ENCODE measurements at places on chromosomes 13 and 19.
A peak's percentile ranks its signal among the peaks of the same experiment; 100 is the strongest.

DNA sequence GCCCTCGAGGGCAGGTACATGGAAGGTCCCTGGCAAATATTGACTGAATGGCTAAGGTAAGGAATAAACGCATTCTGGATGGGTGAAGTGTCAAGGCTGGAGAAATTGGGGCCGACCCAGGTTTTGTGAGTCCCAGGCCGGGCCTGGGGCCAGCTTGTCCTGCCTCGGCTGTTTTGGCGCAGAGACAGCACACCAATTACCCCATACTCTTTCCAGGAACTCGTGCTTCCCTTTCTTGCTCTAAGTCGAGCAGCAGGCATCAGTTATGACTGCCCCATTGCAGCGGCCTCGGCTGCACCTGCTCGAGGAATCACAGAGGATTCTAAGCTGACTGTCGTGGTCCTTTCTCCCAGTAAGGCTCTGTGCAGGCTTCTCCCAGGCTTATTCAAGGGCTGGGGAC lies 67.1 kb downstream of the ZNF536 start:
- no peak for DNase-seq

- no peak for DNase-seq
These were observed 173.0 kb upstream of the IPO5 start for GRCh38 chr13:97780486-97780885.

DNA sequence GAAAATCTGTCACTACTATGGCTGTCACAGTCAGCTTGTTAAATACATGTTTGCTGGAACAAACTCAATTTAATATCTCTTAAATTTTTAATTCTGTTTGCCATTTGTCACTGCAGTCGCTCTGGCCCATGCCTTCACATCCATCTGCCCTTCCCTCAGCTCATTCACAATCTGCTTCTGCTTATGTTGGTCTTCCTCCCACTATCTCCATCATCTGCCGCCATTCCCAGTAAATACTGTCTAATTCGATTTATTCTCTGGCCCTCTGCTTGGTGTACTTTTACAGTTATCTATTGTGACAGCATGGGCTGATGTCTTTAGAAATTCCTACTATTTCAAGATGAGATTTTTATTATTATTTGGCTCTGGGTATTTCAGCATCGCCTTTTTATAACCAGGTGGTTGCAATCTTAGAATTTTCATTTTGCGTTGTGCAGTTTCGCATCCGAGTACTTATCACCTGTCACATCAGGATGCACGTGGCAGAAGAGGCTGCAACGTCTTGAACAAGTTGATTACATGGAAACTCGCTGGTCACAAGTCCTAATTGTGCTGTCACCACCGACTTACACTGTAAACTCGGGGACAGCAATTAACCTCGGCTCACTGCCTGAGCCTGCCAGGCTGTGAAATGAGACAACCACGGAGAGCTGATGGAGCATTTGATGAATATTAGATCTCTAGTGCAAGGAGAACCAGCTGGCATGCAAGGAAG lies 158.4 kb downstream of the MYO16 start:
- no peak for DNase-seq

DNA sequence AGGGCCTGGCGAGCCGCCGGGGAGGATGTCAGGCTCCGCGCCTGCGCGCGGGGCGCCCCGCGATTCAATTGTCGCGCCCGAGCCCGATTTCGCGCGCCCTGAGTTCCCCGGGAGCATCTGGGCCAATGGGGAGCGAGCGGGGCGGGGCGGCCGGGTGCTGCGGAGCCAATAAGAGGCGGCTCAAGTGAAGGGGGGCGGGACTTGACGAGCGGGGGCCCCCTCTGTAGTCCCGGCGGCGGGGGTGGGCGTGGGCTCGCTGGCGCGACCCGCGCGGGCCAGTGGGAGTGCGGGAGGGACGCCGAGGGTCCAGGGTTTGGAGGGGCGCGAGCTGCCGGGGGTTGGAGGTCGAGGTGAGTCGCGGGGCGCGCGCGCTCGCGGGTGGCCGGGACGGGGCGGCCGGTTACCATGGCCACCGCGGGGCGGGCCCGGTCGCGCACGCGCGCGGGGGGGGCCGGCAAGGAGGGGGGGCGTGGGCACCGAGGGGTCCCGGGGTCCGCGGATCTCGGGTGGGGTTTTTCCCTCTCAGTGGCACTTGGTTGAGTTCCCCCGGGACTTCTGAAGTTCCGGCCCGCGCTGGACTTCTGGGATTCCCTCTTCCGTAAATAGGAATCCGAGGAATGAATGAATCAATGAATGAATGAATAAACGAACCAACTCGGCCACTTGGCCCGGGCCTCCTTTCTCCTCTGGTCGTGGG lies 744 bp downstream of the UHRF1 start:
- DNase-seq: peak; percentile 91

DNA sequence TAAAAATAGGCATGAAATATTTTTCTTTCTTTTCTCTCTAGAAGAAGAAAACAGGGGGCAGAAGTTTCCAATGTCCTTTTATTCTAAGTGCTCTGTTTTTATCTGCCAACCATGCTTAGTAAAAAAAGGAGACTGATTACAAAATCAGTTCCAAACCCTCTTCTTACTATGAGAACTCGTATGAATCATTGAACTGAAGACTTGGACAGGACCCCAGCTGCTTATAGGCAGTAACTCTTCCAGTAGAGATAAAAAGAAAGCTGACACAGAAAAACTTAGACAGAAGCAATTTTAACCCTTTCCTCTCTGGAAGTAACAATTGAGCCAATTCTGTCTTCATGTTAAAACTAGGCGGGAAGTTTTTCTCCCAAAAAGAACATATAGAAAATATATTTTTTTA lies 24.5 kb upstream of the FREM2 start:
- DNase-seq: no peak

GRCh38 chr13:51113969-51114368 lies 2.9 kb upstream of the C13orf42 start:
- DNase-seq: no peak

DNA sequence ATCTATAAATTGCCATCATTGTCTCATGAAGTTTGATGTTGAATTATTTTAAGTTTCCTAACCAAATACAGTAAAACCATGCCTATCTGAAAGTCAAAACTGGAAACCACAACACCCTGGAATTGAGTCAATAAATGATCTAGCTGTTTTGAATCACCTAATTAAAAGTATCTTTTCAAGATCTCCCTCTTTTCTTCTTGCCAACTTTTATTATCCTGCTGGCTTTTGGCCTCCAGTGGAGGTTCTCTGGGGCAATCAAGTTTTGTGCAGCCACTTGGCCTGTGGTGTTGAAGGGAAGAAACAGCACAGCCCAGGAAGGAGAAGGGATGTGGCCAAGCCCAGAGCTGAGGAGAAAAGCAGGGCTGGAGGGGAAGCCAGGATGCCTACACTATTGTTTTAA lies 255.4 kb downstream of the COG6 start:
- DNase-seq: no peak

GRCh38 chr13:74305876-74306275 lies 171.7 kb upstream of the KLF12 start:
- DNase-seq: no peak

GRCh38 chr13:19632915-19633478 lies 462 bp upstream of the MPHOSPH8 start:
- DNase-seq: no peak

GRCh38 chr19:53272044-53272443 lies 4.5 kb upstream of the VN1R4 start:
- no peak for DNase-seq

DNA sequence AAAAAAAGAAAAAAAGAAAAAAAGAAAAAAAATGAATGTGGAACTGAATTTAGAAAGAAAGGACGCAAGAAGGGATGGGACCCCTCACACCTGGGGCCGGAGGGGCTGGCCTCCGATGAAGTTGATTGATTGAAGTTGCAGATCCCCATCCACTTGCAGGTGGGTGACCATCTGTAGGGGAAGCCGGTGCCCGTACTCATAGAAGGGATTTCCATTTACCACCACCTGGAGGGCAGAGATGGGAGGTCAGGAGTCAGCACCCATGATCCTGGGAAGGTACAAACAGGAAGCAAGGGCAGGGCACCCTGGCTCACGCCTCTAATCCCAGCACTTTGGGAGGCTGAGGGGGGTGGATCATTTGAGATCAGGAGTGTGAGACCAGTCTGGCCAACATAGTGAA lies 6.4 kb downstream of the LGALS4 start:
- no peak for DNase-seq

- no peak for DNase-seq
These were observed 93.9 kb upstream of the TDRD3 start for GRCh38 chr13:60303166-60303565.

DNA sequence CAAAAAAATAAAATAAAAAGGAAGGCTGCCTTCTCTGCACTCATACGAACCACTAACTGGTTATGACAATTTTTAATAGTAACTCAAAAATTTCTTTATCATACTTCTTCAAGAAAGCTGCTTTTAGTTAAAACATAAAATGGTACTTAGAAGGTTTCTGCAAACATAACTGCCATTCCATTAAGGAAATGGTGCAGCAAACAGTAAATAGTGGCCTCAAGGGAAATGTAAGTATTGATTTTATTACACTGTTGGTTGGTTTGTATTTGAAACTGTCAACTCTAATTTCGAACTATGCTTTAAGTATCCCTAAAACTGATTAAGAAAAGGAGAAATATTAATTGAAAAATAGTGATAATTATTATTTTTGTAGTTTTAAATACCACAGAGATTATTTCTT lies 278.0 kb downstream of the DACH1 start:
- DNase-seq: no peak

GRCh38 chr19:50833117-50833801 lies at the start of gene KLK15:
KLK15 (minus strand) TSS chr19:50833574; CDS start chr19:50831492, 2,082 bp downstream.
- no peak for DNase-seq

GRCh38 chr19:19443902-19444680 lies 38.6 kb downstream of the GATAD2A start:
- no peak for DNase-seq

DNA sequence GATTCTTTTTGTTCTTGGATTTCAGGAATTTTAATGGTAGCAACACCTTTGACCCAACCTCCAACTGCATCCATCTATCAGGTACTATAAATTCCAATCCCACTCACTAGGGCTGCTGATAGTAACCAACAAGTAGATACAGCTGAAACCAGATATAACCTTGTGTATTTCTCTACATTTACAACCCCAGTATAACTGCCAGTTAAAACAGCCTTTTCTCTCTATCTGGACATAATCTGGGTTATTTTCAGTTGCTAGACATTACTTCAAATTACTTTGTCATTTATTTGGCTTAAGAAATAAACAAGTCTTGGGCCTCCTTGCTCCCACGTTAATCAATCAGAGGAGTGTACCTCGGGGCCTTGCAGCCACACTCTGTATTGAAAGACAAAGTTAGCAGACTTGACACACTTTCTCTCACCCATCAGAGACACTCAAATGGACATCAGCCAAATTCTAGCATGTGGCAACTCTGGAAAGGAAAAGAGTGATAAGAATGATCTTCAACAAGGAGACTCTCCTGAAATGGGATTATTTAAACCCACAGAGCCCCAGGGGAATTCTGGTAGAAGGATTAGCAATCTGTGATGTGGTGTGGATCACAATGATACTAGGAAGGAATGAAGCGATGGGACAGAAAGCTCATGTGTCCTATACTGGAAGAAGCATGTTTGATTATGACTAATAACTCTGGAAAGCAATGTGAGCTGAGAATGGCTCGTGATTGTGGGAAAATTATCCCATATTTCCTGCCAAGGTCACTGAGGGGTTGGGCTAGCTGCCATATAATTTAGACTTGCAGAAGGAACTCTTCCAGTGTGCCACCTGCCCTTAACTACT lies 157.5 kb downstream of the FLT1 start:
- no peak for DNase-seq

DNA sequence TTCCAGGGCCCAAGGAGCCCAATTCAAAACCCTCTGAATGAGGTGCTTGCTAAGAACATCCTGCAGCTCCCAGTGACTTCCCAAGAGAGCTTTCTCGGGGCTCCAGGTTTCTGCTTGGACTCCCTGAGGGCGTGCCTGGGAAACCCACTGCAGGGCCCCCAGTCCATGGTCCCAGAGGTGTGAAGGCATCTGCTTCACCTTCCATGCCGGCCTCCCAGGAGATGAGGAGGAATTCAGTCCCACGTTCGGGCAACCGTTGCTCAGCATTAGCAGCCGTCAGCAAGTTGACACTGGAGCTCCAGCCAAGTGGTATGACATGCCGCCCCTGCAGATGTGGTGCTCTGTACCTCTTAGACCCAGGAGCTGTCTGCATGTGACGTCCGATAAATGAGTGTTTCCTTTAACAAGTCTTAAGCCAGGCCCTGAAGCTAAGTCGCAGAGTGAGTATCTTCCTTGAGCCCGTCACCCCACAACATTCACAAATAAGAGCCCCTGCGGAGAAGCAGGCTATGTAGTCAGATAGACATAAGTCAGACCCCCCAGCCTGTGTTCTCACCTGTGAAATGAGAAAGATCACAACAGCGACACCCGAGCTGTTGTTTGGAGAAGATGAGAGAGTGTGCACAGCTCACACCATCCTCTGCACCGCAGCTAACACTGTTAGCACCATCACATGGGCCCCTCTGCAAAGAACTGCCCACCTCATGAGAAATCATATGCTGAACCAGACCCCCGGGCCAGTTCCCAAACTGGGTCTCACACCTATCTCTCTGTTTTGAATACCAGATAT lies 150.3 kb downstream of the KATNAL1 start:
- no peak for DNase-seq

- no peak for DNase-seq
These were observed 74.2 kb downstream of the COL4A1 start for GRCh38 chr13:110232756-110233155.

DNA sequence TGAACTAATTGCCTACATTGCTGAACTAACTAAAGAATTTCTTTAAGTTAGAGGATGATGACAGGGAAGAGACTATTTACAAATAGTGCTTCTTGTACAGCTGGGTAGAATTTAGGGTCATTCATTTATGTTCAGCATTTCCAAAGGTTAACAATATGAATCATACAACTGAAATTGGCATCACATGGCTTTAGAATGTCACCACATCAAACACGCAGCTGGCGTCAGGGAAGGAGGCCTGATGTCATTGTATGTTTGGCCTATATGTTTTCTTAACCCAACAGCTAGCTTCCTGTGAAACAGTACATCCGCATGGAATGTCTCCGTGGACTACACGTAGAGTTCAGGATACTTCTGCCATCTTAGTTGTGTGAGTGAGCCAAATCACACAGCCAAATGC lies 99.0 kb upstream of the TNFSF11 start:
- DNase-seq: no peak

- no peak for DNase-seq
These were observed 6.9 kb downstream of the SYDE1 start for GRCh38 chr19:15114153-15114540.

DNA sequence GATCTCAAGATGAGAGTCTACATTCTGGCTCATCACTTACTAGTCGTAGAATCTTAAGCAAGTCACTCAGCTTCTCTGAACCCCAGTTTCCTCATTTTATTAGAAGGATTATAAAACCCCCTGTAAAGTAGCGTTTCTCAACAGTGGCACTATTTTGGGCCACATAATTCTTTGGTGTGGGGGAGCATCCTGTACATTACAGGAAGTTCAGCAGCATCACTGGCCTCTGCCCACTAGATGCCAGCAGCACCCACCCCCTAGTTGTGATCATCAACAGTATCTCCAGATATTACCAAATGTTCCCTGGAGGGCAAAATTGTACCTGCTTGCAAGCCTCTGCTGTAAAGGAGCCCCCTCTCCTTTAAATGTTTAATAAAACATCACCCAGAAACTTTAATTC lies 22.6 kb downstream of the STARD13 start:
- DNase-seq: no peak

- no peak for DNase-seq
These were observed 1258.6 kb downstream of the PCDH9 start for GRCh38 chr13:65971541-65971940.

- no peak for DNase-seq
These were observed 545 bp downstream of the NACC1 start for GRCh38 chr19:13118424-13119193.
